ENCODE measurements at places on chromosomes 16 and 17.

GRCh38 chr16:79217375-79218011, 383.0 kb downstream of the MAF start:
- DNase-seq, result no peak

- DNase-seq, result no peak
Measured at GRCh38 chr16:73043828-73044467, 4.0 kb downstream of the ZFHX3 start.

DNA sequence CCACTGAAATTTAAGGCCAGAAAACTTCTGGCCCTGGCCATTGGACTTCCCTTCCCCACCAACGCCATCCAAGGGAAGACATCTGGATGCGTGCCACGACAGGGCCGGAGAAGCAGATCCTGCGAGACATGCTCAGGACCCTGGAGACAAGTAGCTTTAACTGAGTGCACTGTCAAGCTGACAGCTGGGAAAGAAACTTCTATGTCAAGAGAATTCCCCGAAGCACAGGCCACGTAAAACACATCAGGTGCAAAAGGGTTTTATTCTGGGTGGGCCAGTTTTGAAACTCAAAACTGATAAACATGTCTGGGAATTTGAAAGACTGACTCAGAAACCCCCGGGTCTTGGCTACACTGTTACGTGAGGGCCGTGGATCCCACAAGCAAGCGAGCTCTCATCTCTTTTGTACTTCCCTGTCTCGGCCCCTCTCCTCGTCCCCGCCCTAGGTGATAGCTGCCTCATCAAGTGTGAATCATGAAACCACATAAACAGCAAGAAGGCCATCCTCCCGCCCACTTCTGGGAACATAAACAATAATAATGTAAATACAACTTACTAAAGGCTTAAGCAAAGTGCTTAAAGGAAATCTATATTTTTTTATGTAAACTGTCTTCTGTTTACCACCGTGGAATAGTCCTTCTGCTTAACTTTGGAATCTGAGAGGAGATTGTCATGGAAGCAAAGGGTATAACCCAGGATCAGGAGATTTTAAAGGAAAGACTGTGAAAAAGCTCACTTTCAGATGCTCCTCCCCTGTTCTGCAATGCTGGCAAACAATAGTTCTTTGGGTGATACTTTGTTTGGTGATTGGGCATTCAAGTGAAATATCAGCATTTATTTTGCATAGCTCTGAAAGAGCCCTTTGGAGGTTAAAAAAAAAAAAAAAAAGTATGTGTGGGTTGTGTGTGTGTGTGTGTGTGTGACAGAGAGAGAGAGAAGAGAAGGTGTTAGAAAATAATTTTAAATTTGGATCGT, 406.0 kb upstream of the MAF start:
- DNase-seq, result no peak

GRCh38 chr17:34386697-34387550, 23.9 kb upstream of the CCL1 start:
- peak; percentile 68 for DNase-seq

DNA sequence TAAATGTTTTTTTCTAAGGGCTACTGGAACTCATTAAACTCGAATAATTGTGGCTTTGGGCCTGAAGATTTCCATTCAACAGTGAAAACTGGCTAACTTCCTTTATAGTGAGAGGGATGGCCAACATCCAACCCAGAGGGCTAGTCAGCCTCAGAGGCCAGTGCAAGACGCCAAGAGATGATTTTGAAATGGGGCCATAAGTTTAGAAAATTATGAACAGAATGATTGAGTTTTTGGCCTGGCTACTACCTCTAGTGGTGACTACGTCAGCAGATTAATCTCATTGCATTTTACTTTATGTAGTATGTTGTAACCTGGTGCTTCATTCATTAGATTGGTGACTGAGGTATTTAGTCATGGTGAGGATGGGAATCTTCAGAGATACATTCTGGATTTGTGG, 28.4 kb downstream of the HAPSTR1 start:
- DNase-seq, result peak; percentile 54

DNA sequence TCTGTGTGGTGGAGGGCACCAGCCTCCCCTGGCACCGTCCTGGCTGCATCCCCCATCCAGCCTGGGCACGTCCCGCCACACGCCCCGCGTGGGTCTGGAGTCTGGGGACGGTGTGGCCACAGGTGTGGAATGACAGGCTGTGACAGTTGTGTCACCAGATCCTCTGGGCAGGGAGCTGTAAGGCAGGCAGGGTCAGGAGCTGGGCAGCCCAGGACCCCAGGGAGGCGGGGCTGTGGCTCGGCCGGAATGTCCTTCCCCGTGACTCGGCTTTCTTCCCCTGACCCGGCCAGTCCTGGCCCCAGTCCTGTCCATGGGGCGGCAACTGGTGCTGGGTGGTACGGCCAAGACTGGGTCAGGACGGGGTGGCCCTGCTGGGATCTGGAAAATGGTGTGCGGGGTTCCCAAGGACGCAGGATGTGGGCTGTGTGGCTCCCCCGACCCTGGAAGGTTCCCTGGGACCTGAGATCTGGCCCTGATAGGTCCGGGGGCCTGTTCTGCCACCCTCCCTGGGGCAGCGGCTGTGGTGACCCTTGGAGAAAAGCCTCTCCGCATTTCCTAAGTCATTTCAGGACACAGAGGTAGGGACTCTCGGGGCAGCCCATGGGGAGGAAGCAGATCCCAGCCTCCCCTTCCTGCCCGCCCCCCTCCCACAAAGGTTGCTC, 3.3 kb upstream of the SLC16A3 start:
- no peak for DNase-seq

DNA sequence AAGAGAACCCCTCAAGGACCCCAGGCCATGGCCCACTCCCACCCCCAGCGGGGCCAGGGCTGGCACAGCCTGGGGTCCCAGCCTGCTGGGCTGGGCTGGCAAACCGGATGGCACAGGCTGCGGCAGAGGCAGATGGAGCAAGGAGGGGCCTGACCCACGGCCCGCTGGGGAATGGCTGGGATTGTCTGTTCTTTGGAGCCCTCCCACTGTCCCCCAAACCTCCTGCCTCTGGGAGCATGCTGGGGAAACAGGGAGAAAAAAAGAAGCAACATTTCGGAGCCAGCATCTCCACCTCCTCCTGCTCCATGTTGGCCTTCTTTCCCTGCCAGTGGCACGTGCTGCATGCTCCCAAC, 37.1 kb upstream of the LHX1 start:
- no peak for DNase-seq

GRCh38 chr16:49681217-49681883, 174.6 kb downstream of the ZNF423 start:
- DNase-seq, result no peak

GRCh38 chr17:34883106-34884000, 77.9 kb downstream of the CCT6B start:
- no peak for DNase-seq

DNA sequence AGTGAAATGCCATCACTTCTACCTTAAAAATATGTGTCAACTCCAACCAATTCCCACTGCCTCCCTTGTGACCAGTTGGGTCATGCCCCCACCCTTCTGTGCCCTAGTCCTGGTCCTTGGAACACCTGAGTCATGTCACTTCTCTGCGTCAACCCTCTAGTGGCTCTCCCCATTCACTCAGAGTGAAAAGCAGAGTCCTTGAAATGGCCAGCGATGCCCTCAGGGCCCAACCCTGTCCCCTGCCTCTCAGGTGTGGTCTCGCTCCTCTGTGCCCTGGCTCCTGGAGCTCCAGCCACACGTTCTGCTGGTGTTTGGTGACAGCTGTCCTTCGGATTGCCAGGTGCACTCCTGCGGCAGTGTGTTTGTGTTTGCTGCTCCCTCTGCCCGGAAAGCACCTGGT, 89.2 kb downstream of the SPECC1 start:
- no peak for DNase-seq

DNA sequence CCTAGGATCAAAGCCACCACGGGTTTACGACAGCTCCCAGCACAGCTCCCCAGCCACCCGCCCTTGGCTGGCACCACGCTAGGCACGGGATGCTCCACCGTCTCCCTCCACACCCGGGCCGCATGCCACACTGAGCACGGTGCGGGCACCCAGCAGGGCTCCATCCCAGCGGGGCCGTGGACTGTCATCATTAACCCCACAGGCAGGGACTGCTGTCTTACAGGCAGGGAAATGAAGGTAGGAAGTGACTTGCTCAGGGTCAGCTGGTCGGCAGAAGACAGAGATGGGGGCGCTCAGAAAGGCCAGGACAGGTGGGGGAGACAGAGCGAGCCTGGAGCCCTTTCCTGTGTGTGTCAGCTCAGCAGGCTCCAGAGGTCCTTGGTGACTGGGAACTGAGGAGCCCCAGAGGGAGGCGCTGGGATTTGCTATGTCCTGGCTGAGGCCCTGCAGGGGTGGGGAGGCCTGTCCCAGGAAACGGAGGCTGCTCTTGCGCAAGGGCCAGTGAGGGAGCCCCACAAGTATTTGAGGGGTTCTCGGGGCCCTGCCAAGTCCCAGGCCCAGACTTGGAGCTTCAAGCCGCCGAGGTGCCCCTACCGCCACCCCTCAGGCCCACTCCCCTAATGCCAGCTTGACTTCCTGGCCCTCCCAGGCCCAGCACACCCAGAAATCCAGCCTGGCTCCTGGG, 3.2 kb downstream of the UBALD1 start:
- no peak for DNase-seq

DNA sequence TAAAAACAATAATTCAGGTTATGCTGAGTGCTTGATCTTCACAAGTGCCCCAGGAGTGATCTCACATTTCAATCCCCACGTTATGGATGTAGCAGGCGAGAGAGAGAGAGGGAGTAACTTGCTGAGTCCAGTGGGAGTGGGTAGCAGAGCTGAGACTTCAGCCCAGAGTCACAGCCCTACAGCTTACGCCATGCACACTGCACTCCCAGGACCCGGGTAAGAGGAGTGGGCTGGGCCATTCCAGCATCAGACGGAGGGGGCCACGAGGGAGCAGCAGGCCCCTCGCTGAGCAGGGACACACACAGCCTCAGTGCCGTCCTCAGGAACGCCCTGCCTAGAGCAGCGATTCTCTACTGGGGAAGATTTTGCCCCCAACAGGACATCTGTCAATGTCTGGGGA, 9.8 kb upstream of the KIF19 start:
- DNase-seq, result no peak

DNA sequence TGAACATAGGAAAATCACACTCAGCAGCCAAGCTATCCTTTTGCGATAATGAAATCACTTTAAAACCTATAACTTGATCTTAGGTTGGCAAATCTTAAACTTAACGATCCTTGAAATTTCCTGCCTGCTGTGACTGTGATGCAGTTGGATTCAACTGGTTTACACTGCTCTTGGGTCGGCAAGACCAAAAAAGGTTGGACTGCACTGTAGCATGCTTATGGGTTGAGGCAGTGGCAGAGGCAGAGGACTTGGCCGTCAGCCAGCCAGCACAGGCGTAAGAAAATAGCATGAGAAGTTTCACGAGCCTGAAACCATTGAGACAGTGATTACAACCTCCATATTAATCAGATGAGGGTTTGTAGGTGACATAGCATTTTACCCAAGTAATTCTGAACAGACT, 21.4 kb downstream of the WSB1 start:
- peak; percentile 94 for DNase-seq

DNA sequence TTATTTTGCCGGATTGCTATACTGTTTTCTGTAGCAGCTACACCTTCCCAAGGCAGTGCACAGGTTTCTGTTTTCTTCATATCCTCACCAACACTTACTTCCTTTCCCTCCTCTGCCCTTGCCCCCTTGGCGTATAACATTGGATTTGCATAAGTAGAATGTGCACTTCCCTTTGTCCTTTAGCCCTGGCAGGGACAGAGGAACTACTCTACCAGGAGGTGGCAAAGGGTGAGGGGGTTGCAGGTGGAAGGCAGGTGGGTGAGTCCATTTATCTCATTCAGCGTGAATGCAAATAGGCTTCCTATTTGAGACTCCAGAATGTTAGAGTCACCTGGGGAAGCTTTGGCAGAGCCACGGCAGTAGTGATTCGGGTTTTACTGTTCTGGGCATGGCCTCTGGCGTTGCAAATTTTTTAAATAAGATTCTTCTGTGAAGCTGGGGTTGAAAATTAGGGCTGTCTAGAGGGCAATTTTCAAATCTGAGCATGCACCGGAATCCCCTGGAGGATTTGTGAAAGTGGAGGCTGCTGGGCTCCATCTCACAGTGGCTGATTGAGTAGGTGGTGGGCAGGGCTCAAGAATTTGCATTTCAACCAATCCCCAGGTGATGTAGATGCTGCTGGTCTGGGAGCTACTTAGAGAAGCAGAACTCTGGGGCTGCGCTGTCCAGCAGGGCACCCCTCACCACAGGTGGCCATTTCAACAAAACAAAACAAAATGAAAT, 84.7 kb downstream of the PLCG2 start:
- DNase-seq, result no peak

DNA sequence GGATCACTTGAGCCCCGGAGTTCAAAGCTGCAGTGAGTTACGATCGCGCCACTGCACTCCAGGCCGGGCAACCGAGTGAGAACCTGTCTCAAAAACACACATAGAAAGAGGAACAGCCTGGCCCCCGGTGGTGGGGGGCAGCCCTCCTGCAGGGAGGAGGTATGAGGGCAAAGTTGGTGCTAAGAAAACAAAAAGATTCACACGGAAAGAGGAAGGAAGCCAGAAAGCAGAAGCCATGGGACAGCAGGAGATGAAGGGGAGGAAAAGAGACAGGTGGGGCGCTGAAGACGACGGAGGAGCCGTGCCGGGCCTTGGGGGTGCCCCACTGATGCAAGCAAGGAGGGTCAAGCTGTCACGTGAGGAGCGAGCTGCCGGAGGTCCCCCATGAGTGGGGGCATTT, 8.2 kb upstream of the C16orf74 start:
- no peak for DNase-seq

- DNase-seq, result no peak
Measured at GRCh38 chr17:73482251-73482716, 162.0 kb downstream of the SDK2 start.

GRCh38 chr17:56987283-56987834, 9.4 kb downstream of the SCPEP1 start:
- no peak for DNase-seq

GRCh38 chr17:19928299-19928698, 49.3 kb downstream of the AKAP10 start:
- no peak for DNase-seq

DNA sequence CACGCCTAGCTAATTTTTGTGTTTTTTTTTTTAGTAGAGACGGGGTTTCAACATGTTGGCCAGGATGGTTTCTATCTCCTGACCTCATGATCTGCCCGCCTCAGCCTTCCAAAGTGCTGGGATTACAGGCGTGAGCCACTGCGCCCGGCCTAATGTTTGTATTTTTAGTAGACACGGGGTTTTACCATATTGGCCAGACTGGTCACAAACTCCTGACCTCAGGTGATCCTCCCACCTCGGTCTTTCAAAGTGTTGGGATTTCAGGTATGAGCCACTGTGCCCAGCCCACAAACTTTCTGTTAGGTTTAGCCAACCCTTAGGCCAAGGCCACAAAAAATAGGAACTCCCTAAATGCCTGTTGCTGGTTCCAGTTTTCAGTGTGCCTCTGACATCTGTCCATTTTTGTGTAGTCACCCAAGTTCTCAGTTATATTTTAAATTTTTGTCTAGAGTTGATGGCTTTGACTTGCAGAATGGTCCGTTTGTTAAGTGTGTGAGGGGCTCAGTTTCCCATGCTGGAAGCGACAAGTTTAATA, 12.7 kb downstream of the CCL16 start:
- DNase-seq, result no peak

DNA sequence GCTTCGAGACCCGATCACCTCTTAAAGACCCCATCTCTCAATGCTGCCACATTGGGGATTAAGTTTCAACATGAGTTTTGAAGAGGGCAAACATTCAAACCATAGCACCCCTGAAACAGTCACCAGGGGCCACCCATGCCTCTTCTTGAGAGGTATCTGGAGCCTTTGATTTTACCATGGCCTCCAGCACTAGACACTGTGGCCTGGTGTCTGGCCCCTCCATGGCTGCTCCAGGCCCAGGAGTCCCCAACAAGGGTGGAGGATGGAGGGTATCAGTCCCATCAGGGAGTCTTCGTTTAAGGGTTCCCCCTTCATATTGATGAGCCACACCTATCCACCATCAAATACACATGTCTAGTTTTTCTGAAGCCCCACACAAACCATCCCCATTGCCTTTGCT, 66.5 kb upstream of the CDH5 start:
- DNase-seq, result no peak

All from ascending aorta (tissue), 2 donors.